ENCODE measurements at places on chromosomes 3 and 15.

GRCh38 chr15:78023865-78024518 is 53.5 kb downstream of the TBC1D2B start:
- no peak for DNase-seq

- no peak for DNase-seq
Observed at GRCh38 chr3:151395806-151396205, 11.3 kb upstream of the P2RY12 start.

- DNase-seq, result no peak
Observed at GRCh38 chr3:184377374-184377773, 633 bp downstream of the THPO start.

- peak; percentile 27 for DNase-seq
Observed at GRCh38 chr15:68819495-68820294, 1.0 kb downstream of the ANP32A start.

- DNase-seq, result no peak
Observed at GRCh38 chr3:186003610-186004009, 65.8 kb upstream of the TRA2B start.

DNA sequence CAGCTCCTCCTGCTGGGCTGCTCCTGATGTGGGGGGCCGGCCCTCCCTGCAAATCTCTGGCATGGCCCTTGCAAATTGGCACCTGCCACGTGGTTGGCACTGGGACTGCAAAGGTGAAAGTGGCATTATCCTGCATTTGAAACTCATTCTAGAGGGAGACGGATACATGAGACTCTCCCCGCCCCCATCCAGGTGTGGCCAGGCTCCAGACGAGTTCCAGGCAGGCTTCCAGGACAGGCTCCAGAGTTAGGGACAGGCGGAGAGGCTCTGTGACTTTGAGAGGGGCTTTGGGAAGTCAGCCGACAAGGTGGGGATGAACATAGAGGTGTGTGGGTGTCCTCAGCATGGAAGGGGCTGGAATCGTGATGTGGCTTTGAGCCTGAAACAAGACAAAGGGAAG is 178.5 kb downstream of the APBA2 start:
- DNase-seq, result no peak

DNA sequence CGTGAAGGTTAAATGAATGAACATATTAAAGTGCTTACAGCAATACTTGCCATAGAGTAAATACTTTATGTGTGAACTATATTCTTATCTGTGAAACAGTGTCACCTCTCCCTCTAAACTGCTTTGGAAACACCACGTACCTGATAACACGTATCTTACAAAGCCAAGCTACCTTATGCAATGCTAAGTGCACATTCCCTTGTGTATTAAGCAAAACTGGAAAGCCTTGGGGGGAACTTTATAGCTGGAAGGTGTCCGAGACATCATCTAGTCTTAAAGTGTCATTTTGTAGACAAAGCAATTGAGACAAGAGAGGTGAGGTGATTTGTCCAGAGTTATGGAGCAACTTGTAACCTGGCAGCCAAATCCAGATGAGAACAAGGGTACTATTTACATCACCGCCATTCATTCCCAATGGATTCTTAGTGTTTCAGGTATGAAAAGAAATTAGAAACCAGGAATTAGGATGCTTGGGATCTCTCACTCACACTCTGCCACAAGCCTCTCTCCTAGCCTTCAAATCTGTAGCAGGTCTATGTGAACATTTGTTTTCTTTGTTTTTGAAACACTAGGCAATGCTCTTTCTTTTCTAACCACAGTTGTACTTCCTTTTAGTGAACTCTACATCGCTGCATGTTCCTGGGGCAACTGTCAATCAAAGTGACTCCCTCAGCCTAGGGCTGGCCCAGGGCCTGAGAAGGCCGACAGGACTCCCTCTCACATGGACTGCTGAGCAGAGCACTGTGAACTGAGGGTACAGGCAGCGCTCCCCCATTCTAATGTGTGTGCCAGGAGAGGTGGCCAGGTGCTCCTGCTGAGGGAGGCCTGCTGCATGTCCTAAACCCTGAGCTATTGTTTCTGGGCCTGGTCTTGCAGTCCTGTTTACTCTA is 13.9 kb upstream of the MGLL start:
- DNase-seq, result no peak

DNA sequence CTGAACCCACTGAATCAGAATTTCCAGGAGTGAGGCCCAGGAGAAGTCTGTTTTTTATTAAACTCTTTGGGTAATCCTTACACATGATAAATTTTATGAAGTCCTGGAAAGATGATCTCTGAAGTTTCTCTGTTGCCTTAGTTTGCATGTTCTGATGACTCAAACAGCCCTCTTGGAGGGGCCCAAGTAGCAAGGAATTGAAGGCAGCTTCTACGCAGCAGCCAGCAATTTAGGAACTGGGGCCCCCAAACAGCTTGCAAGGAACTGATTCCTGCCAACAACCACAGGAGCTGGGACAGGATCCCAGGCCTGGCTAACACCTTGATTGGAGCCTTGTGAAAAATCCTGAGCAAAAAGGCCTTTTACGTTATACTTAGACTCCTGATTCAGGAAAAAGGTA is 5.4 kb upstream of the ACP3 start:
- no peak for DNase-seq

DNA sequence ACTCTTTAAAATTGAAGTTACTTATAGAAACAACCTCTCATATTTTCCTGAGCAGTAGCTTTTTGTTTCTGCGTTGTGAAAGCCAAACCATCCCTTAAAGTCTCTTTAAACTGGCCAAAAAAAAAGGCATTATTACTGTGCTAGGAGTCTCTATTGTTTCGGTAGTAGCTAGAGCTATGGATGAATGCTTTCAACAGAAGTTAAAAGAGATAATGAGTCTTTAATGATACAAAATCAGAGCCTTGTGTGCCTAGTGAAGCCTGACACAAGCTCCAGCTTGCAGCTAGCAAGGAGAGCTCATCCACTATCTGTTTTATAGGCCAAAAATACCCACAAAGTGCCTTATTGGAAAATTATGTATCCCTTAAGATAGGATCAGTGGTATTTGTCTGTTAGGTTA is 360.4 kb upstream of the CDIN1 start:
- DNase-seq, result no peak

GRCh38 chr15:70414626-70415025 is 316.9 kb upstream of the TLE3 start:
- no peak for DNase-seq

DNA sequence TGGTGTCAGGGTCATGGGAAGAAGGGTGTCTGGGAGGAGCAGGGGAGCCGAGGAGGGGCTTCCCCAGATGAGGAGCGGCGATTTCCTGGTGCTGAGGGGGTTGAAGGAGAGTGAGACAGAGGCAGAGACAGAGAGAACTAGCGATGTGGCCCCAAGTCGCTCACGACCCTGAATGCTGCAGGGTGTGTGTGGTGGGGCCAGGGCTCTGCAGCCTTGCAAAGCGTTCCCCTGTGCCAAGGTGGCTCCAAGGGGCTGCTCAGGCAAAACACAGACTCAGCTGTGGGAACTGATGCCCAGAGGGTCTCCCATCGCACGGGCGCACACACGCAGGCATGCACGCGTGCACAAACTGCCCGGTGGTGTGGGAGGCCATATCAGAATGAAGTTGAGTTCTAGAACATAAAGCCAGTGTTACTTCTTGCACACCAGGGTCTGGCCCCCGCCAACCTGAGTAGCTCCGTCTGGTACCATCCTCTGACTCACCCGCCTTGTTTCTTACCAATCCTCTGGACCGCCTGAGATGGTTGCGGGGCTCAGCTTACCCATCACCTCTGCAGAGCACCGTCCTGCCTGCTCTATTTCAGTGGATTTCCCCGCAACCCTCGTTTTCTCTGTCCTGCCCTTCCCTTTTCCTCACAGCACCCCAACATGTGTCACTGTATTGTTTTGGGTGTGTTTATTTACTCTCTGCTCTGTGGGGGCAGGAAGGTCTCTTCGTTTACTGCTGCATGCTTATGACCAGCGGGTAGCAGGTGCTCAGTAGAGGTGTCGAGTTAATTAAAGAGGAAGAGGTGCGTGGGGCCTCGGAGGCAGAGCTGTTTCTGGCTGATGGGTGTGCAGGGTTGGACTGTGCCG is 4.5 kb downstream of the MELTF start:
- DNase-seq, result no peak

- DNase-seq, result no peak
Observed at GRCh38 chr3:32203854-32204253, 34.6 kb upstream of the CMTM8 start.

DNA sequence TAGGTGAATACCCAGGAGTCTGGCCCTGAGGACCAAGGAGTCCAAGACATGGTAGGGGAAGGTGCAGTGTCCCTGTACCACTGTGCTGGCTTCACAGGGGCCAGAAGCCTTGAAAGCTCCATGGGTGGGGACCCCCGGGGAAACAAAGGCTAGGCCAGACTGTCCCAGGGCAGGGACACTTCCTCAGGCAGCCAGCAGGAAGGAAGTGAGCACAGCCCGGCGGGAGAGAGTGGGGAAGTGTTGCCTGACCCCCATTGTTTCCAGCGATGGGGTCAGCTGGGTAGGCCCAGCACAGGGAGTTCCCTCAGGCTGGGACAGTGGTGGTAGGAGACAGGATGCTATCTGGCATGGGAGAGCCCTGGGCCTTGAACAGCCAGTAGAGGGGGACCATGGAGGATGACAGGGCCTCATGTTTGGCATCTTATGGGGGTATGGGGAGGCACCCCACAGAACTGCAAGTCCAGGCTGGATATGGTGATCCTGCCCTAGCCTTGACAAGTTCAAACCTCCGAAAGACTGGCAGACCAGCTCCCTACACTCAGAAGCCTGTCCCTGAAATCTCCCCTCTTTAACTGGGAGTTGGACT is 1.2 kb upstream of the HYAL2 start:
- no peak for DNase-seq

- no peak for DNase-seq
Observed at GRCh38 chr3:183777016-183777618, 48.3 kb downstream of the MAP6D1 start.

- DNase-seq, result no peak
Observed at GRCh38 chr3:13715961-13716360, 163.9 kb downstream of the WNT7A start.

DNA sequence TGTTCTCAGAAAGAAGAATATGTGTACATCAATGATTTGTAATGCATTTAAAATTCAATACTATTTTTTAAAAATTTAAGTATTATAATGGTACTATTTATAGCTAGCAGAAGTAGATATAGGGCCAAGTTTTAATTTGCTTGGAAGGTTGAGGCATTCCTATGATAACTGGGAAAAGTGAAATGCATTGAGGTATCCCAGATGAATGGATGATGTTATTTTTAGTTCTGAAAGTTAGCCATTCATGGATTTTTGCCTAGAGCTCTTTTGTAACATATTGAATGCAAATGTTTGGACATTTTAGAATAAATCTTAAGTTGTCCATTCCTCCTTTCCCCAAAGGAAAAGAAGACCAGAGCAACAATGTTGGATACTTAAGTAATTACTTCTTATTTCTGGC is 47.6 kb downstream of the GAP43 start:
- DNase-seq, result no peak

DNA sequence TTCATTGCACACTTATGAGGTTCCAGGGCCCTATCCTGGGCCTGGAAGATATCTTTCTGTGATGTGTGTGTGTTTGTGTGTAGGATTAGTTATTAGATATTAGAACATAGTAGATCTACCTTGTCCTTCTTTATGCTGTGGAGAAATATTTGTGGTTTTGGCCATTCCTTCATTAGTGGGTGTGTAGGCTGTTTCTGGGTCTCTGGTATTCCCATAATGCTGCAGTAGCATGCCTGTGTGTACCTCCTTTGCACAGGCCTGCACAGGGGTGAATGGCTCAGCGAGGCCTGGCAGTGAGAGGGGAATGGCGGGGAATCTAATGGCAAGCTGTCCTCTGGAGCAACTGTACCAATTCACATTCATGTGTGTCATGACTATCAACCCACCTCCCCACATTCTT is 125.8 kb upstream of the MRPS22 start:
- no peak for DNase-seq

DNA sequence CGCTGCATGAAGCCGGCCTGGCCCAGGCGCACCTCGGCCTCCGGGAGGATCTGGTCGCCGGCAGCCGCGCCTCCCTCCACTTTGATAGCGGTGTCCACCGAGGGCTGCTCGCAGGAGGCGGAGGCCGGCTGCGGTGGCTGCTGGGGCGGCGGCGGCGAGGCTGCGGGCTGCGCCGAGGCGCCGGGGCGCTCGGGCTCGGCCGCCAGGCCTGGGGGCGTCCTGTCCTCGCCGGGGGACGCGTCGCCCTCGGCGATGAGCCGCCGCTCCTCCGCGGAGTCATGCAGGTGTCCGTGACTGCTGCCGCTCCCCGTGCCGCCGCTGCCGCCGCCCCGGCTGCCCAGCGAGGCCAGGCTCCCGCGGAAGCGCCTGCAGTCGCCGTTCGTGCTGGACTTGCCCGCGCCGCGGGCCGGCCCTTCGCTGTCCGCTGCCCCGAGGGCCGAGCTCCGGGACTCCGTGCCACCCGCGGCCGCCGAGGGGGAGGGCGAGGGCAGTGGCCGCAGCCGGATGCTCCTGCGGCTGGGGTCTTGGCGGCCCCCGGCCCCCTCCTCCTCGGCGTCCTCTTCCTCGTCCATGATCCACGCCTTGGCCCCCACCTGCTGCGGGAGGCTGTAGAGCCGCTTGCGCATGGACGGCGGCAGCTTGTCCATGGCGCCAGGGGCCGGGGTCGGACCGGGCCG is 996 bp downstream of the HCN4 start:
- DNase-seq, result no peak
